Activated naive CD4-positive, alpha-beta T cell treated with Interleukin-2 at 50 U/mL for 16 hours (primary cell): ENCODE measurements at places on chromosomes 16 and 17.

GRCh38 chr16:1102333-1102700 is 6.3 kb upstream of the C1QTNF8 start:
- no peak for DNase-seq

- no peak for DNase-seq
Measured at GRCh38 chr17:17792037-17792550, 44.7 kb downstream of the SREBF1 start.

- DNase-seq: no peak
Measured at GRCh38 chr16:23996258-23996955, 160.6 kb downstream of the PRKCB start.

GRCh38 chr17:1231456-1231855 is 38.8 kb upstream of the BHLHA9 start:
- no peak for DNase-seq

DNA sequence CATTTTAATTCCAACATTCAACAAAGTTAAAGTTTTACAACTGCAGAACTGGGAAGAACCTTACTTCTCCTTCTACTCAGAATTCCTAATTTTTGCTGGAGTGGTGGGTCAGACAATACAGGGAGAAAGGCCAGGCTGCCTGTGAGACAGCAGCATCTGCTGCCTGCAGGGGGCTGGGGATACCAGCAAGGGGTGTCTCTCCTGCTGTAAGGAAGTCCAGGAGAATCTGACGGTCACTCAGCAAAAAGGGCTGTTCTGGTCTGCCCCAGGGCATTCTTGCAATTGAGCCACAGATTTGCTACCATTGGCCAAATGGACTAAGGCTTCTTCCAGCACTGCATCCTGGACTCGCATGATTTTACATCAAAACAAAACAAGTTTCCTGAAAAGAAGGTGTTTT is 426.6 kb upstream of the CDH11 start:
- DNase-seq: no peak

- peak; percentile 79 for DNase-seq
Measured at GRCh38 chr17:77475016-77475976, 334.5 kb downstream of the SEC14L1 start.

GRCh38 chr16:58435779-58436178 is 43.5 kb downstream of the GINS3 start:
- DNase-seq: no peak
